ENCODE measurements at places on chromosomes 13 and 19.
A peak's percentile ranks its signal among the peaks of the same experiment; 100 is the strongest.

DNA sequence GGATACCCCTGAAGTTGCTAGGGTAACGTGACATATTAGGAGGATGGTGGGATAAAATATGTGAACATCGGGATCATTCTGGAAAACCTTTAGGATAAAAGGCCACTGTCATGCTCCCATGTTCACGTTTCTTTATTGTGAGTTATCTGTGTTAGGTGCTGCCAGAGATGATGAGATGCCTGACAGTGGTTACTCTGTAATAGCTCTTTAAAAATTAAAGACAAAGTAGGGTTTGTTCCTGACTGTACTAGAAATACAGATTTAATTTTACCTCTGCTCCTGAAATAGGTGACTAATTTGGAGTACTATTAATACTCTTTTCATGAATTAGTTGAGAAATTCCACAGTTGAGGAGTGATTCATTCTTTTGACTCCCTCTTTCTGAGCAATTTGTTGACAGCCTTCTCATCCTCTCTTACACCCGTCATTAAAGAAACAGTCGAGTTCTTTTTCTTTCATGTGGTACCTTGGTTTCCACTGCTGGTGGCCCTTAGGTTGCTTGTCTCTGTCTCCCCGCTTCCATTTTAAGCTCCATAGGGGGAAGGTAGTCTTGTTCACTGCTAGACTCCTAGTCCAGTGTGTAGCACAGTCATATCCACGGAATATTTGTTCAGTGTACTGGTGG, 28.4 kb downstream of the SAE1 start:
- DNase-seq, result peak; percentile 29

GRCh38 chr13:107284173-107284572, 716.2 kb upstream of the ARGLU1 start:
- no peak for DNase-seq

DNA sequence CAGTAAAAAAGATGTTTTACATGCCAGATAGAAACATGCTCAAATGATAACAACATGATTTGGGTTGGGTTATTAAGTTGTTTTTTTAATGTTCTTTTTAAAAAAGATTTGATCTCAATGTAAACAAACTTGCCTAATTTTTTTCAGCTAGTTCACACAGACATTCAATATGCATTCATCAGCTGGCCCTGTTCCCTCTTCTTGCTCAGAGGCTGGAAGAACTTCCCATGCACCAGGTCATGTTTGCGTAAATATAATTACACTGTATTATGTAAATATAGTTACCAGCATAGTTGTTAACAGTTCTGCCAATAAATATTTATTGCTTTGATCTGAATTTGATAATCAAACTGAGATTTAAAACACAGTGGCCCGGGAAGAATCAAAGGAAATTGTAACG, 70.6 kb downstream of the ATP11A start:
- no peak for DNase-seq

GRCh38 chr13:108850691-108851090, 221.3 kb downstream of the MYO16 start:
- DNase-seq, result no peak

- no peak for DNase-seq
These were observed 187.0 kb upstream of the KL start for GRCh38 chr13:32829269-32829668.

GRCh38 chr13:75325711-75326110, 156.3 kb downstream of the TBC1D4 start:
- DNase-seq, result no peak

DNA sequence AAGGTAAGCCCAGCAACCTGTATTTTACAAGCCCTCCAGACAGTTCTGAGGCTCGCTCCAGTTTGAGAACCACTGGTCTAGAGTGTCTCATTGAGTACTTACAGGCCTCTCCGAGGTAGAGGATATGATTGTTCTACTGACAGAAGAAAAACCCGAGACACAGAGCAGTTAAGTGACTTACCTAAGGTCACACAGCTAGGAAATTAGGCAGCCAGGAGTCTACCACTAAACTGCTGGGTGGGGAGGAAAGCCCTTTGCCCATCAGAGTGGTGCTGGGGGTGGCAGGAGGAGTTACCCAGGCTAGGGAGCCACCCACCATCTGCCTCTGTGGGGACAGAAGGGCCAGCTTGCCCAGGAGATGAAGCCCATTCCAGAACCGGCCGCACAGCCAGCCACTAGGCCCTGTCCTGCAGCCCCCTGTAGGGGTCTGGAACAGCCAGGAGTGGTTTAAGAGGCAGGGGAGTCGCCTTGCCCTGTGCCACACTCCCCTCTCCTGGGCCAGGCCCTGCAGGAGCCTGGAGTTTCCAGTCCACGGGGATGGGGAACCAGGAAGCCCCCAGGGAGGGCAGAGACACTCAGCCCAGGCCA, 703 bp downstream of the RASGRP4 start:
- DNase-seq, result no peak

All from central memory CD8-positive, alpha-beta T cell (primary cell).